ENCODE measurements at places on chromosomes 1 and 21.

- DNase-seq = no peak
Observed at GRCh38 chr1:234782791-234783190, 172.8 kb upstream of the IRF2BP2 start.

DNA sequence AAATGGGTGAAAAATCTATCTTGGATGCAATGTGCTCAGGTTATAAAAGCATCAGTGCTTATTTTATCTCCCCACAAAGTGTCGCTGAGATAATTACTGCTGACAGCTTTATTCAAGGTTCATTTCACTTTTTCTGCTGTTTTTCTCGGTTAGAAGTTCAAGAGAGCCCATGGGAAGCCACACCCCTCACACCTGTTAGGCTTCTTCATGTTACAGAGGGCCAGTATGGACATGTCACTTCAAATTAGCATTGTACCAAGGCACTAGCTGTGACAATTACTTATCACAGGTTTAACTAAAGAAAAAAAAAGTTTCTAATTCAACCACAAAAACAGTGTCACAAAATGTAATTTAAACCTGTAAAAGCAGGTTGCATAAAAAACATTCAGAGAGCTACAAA is 187.3 kb upstream of the DMRTA2 start:
- no peak for DNase-seq

- no peak for DNase-seq
Observed at GRCh38 chr21:14762734-14763694, 216.9 kb upstream of the SAMSN1 start.

GRCh38 chr1:64624218-64624713 is 120.6 kb upstream of the RAVER2 start:
- no peak for DNase-seq

GRCh38 chr1:203478231-203478630 is 2.6 kb downstream of the PRELP start:
- no peak for DNase-seq

DNA sequence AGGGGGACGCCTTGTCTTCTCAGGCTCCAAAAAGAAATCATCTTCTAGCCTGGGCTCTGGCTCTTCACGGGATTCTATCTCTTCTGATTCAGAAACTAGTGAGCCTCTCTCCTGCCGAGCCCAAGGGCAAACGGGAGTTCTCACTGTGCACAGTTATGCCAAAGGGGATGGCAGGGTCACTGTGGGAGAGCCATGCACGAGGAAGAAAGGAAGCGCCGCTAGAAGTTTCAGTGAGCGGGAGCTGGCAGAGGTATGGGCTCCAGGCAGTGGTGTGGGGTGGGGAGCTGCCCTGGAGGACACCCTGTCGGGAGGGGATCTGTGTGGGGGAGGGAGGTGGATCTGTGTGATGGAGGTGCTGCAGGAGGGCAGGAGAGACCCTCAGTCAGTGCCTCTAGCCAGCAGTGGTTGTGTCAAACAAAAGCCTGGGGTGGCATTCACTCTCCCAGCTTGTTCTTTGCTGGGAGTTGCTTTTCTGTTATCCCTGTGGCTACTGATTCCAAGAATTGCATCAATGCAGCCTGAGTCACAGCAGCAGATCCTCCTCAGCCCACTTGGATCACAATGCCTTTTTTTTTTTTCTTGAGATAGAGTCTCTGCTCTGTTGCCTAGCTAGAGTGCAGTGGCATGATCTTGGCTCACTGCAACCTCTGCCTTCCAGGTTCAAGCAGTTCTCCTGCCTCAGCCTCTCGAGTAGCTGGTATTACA is 21.8 kb downstream of the KDM4A start:
- no peak for DNase-seq

Measured in stimulated activated CD8-positive, alpha-beta memory T cell treated with anti-CD3 and anti-CD28 coated beads, Interleukin-7, amount 100 ng/mL, for 24 hours (primary cell).